ENCODE measurements at places on chromosomes 11 and 22.

DNA sequence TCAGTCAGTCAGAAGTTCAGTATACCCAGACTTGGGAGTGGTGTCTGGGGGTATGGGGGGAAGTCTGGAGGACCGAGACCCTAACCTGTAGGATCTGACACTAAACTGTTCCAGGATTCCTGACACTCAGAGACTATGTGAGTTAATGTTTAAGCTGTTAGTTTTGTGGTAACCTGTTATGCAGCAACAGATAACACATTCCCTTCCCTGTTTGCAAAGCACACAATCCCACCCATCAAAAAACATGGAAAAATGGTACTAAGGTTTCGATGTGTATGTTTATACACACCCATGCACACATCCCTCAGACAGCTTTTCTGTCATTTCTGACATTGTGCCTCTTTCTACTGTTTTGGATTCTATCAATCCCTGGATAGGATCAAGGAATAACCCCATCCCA, 27.6 kb downstream of the ZNF280B start:
- DNase-seq = no peak

- DNase-seq = no peak
Observed at GRCh38 chr22:25095869-25096268, 103.8 kb upstream of the CRYBB3 start.

DNA sequence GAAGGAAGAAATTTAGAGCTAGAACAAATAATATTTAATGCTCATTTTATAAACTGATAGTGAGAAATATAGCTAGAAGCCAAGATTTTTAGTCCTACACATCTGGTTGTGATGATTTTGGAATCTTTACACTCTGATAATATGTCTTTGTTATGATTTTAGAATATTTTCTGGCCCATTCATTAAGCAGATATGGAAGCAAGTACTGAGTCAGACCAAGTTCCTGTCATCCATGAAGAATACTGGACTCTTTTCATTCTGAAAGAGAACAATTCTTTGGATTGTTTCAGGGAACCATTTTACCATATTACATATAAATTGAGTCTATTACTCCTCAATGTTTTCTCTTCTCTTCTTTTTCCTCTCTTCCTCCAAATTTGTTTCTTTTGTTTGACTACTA, 227.4 kb downstream of the TMEM135 start:
- DNase-seq = no peak

GRCh38 chr11:96001037-96001436, 77.1 kb upstream of the MTMR2 start:
- no peak for DNase-seq

- DNase-seq = no peak
Observed at GRCh38 chr11:1384199-1384970, 5.3 kb upstream of the BRSK2 start.

- DNase-seq = no peak
Observed at GRCh38 chr11:8913961-8914660, 3.1 kb downstream of the AKIP1 start.

- DNase-seq = no peak
Observed at GRCh38 chr22:35630891-35631290, 13.8 kb upstream of the MB start.

DNA sequence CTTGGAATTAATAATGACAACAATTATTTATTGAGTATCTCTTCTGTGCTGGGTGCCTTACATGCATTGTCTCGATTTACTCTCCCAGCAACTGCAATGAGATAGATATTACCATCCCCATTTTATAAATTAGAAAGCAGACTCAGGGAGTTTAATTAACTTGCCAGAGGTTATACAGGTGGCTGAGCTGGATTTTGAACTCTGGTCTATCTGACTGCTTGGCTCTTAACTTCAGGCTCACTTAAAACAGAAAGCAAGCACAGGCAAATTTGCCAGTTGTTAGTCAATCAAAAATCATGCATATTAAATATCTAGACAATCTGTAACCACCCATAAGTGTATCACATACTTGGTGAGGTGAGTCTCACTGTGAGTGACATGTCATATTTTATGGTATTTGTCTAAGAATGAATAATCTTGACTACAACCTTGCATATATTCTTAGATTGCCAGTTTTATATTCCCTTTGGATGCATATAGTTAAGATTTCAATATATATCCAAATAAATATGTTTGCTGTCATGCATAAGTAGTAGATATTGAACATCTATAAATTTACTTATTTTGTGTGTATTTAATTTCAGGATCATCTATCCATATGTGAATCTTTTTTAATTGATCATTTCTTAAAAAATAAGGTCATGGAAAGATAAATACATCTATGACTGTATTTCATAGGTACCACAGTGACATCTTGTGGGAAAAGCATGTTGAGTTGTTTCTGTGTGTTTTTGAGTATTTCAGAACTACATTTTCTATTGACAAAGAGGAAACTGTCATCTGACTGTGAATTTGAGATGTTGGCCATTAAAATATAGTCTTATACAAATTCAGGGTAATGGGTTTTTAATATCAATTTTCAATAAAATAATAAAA, 112.0 kb upstream of the ARHGAP42 start:
- no peak for DNase-seq

DNA sequence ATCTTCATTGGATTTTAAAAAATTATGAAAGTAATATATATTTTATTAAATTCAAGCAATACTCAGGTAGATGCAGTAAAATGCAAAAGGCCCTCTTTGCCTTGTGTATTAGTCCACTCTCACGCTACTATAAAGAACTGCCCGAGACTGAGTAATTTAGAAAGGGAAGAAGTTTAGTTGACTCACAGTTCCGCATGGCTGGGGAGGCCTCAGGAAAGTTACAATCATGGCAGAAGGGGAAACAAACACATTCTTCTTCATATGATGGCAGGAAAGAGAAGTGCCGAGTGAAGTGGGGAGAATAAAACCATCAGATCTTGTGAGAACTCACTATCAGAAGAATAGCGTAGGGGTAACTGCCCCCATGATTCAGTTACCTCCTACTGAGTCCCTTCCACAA, 130.8 kb downstream of the HIPK3 start:
- no peak for DNase-seq

- DNase-seq = no peak
Observed at GRCh38 chr11:108873310-108873709, 208.4 kb downstream of the DDX10 start.

DNA sequence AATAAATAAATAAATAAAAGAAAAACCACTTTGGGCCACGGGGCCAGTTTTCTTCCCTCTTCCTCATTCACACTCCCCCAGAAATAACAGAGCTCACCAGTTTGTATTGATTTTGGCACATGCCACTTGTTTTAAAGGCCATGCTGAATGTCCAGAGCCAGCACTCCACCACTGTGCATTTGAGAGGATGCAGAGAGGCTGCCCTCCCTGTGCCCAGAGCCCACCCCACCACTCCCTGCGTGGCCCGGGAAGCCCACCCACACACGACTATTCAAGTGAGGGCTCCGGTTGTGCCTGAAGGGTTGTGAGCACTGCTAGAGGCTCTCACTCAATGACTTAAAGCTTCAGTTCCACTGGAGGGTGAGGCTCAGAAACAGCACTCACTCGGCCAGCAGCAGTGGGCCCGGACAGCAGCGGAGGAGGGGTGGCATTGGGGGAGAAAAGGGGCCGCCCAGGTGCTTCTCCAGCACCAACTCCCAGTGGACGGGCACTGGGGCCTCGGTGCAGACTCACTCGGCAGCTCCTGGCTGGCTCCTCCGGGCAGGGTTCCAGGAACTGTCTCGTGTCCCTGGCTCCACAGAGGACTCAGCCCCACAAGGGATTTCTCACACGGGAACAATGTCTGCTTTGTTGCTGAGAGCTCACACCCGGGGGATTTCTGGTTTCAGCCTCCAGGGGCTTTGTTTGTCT, 112.7 kb downstream of the SHANK2 start:
- no peak for DNase-seq

DNA sequence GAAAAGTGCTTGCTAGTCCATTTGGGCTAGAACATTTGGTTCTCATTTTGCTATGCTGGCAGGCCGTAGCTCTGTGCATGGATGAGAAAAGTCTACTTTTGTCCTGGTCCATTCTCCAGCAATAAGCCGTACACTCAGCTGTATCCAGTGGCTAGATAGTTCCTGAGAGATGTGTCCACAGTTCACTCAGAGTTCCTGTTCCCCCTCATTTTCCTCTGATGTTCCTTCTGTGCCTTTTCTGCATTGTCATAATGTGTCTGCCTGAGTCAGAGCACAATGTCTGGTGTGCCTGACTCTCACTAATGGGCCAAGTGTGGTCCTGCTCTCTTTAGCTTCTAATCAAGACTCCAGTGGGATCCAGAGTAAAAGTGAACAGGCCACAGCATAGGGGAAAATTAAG, 215.7 kb upstream of the CTSC start:
- no peak for DNase-seq

GRCh38 chr11:103546236-103546635, 437.0 kb downstream of the DYNC2H1 start:
- no peak for DNase-seq

GRCh38 chr11:128151780-128152179, 435.6 kb downstream of the ETS1 start:
- no peak for DNase-seq

GRCh38 chr11:133222425-133223330, 309.6 kb downstream of the OPCML start:
- DNase-seq = no peak

DNA sequence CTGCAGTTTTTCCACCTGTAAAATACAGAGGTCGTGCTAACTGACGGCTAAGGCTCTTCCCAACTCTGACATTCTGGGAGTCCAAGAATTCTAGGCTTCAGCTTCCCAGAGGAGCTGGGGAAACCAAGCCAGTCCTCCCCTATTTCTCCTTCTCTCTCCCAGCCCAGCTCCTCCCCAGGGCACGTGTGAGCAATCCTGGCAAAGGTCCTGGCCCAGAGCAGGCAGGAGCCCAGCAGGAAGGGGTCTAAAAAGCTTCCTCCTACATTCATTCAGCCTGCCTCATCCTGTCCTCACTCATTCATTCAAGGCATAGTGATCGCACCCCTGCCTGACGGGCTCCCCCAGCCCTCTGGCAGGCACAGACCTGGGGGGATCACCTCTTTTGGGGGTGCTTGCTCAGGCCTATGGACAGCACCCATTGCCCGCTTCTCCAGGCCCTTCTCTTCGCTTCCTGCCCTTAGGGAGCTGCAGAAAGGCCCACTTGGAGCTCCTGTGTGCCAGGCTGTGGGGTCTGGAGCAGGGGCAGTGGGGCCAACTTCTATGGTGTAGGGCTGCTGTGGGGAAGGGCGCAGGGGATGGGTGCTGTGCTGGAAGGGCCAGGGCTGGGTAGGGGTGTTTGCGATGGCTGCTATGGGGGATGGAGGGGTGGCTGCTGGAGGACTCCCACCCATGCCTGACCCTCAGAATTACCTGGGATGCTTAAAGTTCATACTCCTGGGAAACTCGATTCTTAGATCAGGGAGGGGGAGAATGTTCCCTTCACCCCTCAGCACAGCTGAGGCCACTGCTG, 9.8 kb downstream of the KCNC1 start:
- DNase-seq = no peak

DNA sequence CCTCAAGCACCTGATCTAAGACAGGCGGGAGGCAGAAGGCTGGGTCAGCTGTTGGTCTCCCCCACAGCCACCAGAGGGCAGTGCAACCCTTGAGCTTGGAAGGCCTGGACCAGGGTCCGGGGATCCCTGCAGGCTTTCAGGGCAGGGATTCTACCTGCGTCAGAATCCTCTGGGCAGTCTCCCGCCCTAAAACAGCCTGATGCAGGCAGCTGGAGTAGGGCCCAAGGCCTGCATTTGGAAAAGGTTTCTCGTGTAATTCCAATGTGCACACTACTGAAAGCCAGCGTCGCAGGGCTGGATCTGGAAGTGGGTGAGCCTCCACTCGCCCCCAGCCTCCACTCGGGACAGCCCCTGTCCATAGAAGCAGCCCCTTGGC, 31.8 kb downstream of the BID start:
- DNase-seq = peak; percentile 17

DNA sequence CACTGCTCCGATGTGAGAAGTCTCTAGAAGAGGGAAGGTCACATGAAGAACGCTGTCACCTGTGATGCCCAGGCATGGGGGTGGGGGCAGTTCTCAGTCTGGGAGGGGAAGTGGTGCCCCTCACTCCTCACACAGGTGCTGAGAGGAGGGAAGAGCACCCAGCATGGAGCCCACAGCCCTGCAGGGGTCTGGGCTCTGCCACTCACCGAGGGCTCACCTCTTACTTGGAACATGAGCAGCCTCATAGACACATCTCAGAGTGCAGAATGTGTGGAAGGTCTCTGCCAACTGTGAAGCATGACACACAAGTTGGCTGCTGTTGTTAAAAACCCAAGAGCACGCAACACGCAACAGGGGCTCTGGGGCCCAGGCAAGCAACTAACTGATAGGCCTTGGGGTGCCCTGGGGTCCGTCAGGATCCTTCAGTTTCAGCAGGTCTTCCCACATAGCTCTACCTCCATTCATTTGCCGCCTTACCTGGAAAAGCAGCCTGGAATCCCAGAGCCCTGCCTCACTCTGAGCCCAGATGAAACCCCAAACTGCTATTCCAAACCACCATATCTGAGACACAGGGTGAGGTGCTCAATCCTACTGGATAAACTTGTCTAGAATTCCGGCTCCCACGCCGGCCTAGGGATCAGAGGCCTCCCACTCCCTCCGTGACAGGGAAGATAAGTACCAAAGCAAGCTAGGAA, 17.5 kb upstream of the TMPRSS4 start:
- no peak for DNase-seq

- DNase-seq = no peak
Observed at GRCh38 chr11:30254307-30255298, 23.8 kb downstream of the FSHB start.

- DNase-seq = no peak
Observed at GRCh38 chr11:8794677-8795103, 112.1 kb downstream of the RPL27A start.

DNA sequence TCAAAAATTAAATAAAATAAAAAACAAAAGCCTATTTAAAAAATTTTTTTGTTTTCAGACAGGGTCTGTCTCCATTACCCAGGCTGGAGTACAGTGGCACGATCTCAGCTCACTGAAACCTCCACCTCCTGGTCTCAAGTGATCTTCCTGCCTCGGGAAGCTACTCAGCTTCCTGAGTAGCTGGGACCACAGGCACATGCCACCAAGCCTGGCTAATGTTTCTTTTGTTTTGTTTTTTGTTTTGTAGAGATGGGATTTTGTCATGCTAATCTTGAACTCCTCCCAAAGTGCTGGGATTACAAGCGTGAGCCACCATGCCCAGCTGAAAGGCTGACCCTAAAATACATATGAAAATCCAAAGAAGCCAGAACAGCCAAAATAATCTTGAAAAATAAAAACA, 20.4 kb upstream of the L3MBTL2 start:
- no peak for DNase-seq

- DNase-seq = no peak
Observed at GRCh38 chr11:130476200-130476921, 27.9 kb downstream of the ADAMTS15 start.

DNA sequence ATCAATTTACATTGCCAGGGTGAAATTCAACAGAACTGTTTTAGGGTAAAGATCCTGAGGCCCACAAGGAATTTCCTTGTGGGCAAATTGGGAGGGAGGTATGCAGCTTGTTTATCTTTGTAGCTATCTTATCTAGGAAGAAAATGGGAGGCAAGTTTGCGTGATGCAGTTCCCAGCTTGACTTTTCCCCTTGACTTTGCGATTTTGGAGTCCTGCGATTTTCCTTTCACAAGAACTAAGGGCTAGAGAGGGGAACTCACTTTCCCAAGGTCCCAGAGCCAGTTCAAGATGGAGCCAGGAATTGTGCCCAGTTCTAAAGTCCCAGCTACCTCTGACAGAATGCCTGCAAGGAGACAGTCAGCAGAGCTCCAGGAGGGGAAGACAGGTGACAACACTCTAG, 30.7 kb downstream of the RIBC2 start:
- no peak for DNase-seq

GRCh38 chr11:69041516-69041915, 7.2 kb upstream of the TPCN2 start:
- DNase-seq = no peak

Data from keratinocyte (primary cell).